ENCODE measurements at places on chromosomes 5 and 9. TPM values are rescaled to one million over a fixed set of nuclear protein-coding genes. Genes with fewer than 3 reads are reported as not detected.

GRCh38 chr9:137083394-137084004, 3.3 kb upstream of the MAN1B1 start:
- H3K27ac ChIP-seq = no peak overlapping the region
- DNase-seq = no peak
- H3K27me3 ChIP-seq = peaks cover 36% of the 10 kb centered on the region
- H3K4me3 ChIP-seq = no peak overlapping the region

Gene PLAC8L1
- total RNA-seq = 2.6 TPM

- H3K36me3 ChIP-seq = no peaks in the 10 kb centered on the region
- H3K27ac ChIP-seq = peak overlapping the region; percentile 68
- peaks cover 62% of the 10 kb centered on the region for H3K4me1 ChIP-seq
- no peak for DNase-seq
Observed at GRCh38 chr5:24635209-24635608, 9.6 kb downstream of the CDH10 start.

GRCh38 chr9:5305741-5306140, 1.2 kb upstream of the RLN2 start:
- no peak overlapping the region for H3K27ac ChIP-seq

Gene OTULINL
- 3.0 TPM for total RNA-seq

DNA sequence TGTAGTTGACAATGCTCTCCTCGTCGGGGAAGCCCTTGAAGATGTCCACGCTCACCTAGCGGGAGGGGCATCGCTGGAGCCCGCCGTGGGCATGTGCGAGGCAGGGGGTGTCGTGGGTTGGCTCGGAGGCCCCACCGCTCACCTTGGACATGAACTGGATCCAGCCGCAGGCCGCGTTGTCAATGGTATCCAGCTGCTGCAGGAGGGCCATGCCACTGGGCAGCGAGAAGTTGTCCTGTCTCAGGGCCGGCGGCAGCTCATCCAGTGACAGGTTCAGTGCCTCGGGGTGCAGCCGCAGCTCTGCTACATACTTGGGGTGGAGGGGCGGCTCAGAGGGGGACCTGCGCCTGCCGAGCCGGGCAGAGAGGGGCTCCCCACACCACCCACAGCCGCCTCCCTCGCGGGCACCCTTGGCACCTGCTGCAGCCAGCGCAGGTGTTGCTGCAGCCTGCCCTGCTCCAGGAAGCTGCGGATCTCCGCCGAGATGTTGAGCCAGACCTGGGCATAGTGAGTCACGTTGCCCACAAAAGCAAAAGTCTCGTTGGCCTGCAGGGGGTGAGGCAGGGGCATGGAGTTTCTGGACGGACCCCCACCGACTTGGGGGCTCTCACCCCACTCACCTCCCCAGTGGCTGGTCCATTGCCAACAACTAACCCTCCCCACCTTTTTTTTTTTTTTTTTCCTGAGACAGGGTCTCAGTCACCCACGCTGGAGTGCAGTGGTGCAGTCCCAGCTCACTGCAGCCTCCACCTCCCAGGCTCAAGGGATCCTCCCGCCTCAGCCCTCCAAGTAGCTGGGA, 9.1 kb downstream of the ABCA2 start:
- H3K36me3 ChIP-seq = peaks cover 10% of the 10 kb centered on the region
- H3K27me3 ChIP-seq = no peaks in the 10 kb centered on the region
- H3K4me3 ChIP-seq = no peak overlapping the region
- H3K27ac ChIP-seq = no peak overlapping the region
- H3K4me1 ChIP-seq = no peaks in the 10 kb centered on the region

DNA sequence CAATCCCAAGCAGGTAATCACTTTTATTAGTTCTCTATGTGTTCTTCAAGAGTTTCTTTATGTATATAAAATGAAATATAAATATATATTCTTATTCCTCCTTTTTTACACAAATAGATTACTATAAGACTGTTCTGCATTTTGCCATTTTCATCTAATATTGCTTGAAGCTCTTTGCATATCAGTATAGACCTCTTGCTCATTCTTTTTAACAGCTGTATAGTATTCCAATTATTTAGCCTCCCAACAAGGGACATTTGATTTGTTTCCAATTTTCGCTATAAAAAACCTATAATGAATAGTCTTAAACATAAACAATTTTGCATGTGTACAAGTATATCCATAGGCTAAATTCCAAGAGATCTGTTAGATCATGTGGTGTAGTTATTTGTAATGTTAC, 25.2 kb downstream of the CETN3 start:
- no peak overlapping the region for H3K27ac ChIP-seq
- no peak overlapping the region for H3K4me3 ChIP-seq
- H3K27me3 ChIP-seq = peaks cover 5% of the 10 kb centered on the region
- no peaks in the 10 kb centered on the region for H3K36me3 ChIP-seq

Gene OBP2B
- not detected for total RNA-seq

DNA sequence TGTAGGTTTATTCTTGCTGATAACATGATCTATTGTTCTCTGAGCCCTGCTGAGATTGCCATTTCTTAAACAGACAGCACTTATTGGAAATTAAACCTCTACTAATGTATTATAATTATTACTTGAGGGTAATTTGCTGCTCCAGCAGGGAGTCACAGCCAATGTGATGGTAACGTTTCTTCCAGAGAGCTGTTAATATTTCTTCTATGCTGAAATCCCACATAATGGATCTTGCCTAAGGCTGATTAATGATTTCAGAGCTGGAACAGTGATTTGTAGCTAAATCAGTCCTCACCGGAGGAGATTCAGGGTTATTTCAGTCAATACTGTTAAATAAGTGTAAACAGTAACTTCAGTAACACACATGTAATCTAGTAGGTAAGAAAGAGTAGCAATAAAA, 170.1 kb downstream of the CDH12 start:
- no peaks in the 10 kb centered on the region for H3K36me3 ChIP-seq
- no peak overlapping the region for H3K4me3 ChIP-seq
- H3K27ac ChIP-seq = no peak overlapping the region
